Memory B cell (primary cell): ENCODE measurements at places on chromosomes 5 and 9.

- no peaks in the 10 kb centered on the region for H3K4me1 ChIP-seq
- no peak overlapping the region for H3K4me3 ChIP-seq
- H3K27ac ChIP-seq = no peak overlapping the region
- H3K36me3 ChIP-seq = peaks cover 25% of the 10 kb centered on the region
Measured at GRCh38 chr9:128105538-128106175, 21.9 kb downstream of the PTGES2 start.

GRCh38 chr5:169356181-169356580, 55.2 kb upstream of the SLIT3 start:
- DNase-seq = no peak
- no peak overlapping the region for H3K27ac ChIP-seq
- H3K36me3 ChIP-seq = no peaks in the 10 kb centered on the region
- H3K27me3 ChIP-seq = no peaks in the 10 kb centered on the region
- H3K4me1 ChIP-seq = no peaks in the 10 kb centered on the region

- DNase-seq = no peak
- H3K27me3 ChIP-seq = peaks cover 17% of the 10 kb centered on the region
- H3K27ac ChIP-seq = no peak overlapping the region
- no peaks in the 10 kb centered on the region for H3K36me3 ChIP-seq
- H3K4me3 ChIP-seq = no peak overlapping the region
- peaks cover 9% of the 10 kb centered on the region for H3K4me1 ChIP-seq
Measured at GRCh38 chr5:36602704-36603321, 3.6 kb upstream of the SLC1A3 start.

DNA sequence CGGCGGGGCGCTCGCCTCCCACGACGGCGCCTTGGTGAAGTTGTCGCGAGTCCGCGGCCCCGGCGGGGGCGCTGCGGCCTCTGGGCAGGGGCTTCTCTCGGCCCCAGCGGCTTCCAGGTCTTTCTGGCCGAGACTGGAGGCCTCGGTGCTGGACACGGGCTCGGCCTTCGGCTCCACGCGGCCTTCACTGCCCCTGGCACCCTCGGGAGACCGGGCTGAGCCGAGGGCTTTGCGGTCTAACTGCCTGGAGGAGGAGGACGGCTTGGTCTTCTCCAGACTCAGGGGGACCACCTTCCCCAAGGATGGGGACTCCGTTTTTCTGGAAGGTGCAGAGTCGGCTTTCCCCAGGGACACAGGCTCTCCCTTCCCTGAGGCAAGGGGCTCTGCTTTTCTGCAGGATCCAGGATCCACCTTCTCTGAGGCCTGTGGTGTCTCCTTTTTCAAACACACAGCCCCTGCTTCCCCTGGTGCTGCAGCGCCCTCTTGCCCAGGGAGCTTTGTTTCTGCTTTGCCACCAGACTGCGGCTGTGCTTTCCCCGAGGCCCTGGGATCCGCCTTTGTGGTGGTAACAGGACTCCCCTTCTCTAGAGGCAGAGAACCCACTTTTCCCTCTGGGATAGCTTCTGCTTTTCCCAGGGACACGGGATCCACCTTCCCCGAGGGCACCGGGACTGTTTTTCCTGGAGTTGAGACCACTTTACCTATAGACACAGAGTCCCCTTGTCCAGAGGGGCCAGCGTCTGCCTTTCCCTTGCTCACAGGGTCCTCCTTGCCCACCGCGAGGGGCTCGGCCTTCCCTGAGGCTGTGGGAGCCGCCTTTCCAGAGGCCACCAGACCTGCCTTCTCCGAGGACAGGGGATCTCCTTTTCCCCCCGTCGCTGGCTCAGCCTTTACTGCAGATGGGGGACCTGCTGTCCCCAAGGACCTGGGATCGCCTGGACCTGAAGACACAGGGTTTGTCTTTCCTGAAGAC, 12.3 kb downstream of the GPRIN1 start:
- H3K27ac ChIP-seq = no peak overlapping the region
- DNase-seq = no peak
- H3K4me1 ChIP-seq = peaks cover 6% of the 10 kb centered on the region
- H3K36me3 ChIP-seq = no peaks in the 10 kb centered on the region
- H3K27me3 ChIP-seq = no peaks in the 10 kb centered on the region

- peak overlapping the region; percentile 58 for H3K27ac ChIP-seq
- H3K4me3 ChIP-seq = no peak overlapping the region
- no peak for DNase-seq
- no peaks in the 10 kb centered on the region for H3K36me3 ChIP-seq
- peaks cover 30% of the 10 kb centered on the region for H3K4me1 ChIP-seq
Measured at GRCh38 chr5:163894645-163895044, 389.2 kb downstream of the MAT2B start.

- H3K27ac ChIP-seq = no peak overlapping the region
- peaks cover 40% of the 10 kb centered on the region for H3K4me1 ChIP-seq
Measured at GRCh38 chr5:154278908-154279307, 88.4 kb downstream of the GALNT10 start.

DNA sequence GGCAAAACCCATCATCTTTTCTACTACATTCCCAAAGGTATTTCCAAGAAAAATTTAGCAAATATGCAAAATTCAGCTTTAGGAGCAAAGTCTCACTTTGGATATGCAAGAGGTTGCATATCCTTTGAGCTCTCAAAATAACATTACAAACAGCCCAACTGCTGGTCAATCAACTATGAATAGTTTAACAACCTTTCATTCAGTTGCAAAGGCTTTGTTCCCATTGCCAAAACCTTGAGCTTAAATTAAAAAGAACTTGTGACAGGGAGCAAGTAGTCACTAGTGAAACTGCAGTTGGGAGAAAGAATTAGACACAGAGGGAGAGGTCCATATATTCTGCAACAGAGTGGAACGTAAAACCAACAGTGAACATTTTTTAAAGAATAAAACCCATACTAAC, 8.8 kb downstream of the ZNF608 start:
- H3K27ac ChIP-seq = no peak overlapping the region

GRCh38 chr5:171592736-171593135, 173.3 kb downstream of the FGF18 start:
- no peaks in the 10 kb centered on the region for H3K4me1 ChIP-seq
- H3K27me3 ChIP-seq = peaks cover 7% of the 10 kb centered on the region
- no peak overlapping the region for H3K27ac ChIP-seq

DNA sequence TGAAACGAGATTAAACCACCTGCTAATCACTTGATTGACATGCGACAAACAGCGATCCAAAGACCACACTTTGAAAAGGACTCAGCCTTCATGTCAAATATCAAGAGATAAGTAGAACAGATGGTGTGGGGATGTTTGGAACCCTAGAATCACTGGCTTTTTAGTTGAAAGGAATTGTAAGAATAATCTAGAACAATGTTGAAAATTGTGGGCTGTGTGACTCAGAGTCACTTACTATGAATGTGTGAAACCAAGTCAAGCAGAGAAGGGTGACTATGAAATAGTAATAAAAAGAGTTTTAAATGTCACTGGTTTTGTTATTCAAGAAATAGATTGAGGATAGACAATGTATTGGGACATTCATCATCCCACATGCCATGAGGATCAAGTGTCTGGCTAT, 14.1 kb upstream of the C1QTNF3 start:
- H3K4me3 ChIP-seq = no peak overlapping the region
- no peak for DNase-seq
- no peaks in the 10 kb centered on the region for H3K27me3 ChIP-seq
- H3K27ac ChIP-seq = no peak overlapping the region
- H3K36me3 ChIP-seq = peaks cover 26% of the 10 kb centered on the region

GRCh38 chr5:527646-528628, 3.7 kb upstream of the SLC9A3 start:
- peaks cover 35% of the 10 kb centered on the region for H3K4me1 ChIP-seq
- H3K4me3 ChIP-seq = no peak overlapping the region
- H3K27ac ChIP-seq = no peak overlapping the region
- no peak for DNase-seq

DNA sequence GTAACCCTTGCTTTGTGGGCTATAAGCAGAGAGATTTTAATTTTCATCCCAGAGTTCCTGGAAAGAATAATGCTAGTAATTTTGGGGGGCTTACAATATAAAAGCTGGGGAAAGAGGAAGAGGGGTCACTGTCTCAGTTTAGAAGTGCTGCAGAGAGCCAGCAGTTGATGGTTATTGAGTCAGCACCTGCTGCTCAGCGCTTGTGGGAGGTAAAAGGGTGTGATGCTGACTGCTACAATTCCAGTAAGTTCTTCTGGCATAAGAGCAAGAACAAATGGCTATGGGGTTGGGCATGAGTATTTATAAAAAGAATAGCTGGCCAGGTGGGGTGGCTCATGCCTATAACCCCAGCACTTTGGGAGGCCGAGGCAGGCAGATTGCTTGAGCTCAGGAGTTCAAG, 88.5 kb downstream of the MAST4 start:
- no peaks in the 10 kb centered on the region for H3K27me3 ChIP-seq
- H3K36me3 ChIP-seq = peaks cover 2% of the 10 kb centered on the region
- H3K4me1 ChIP-seq = no peaks in the 10 kb centered on the region
- H3K4me3 ChIP-seq = no peak overlapping the region
- no peak overlapping the region for H3K27ac ChIP-seq
- DNase-seq = no peak

GRCh38 chr9:71490810-71491209, 277.5 kb downstream of the CEMIP2 start:
- no peak overlapping the region for H3K4me3 ChIP-seq
- DNase-seq = no peak
- H3K27me3 ChIP-seq = peaks cover 11% of the 10 kb centered on the region

DNA sequence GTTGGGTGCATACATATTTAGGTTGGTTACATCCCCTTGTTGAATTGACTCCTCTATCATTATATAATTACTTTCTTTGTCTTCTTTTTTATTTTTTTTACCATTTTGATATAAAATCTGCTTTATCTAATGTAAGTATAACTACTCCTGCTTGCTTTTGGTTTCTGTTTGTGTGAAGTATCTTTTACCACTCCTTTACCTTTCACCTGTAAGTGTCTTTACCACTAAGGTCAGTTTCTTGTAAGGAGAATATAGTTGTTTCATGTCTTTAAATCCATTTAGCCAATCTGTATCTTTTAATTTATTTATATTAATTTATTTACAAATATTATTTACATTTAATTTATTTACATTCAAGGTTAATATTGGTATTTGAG, 33.0 kb downstream of the INSL4 start:
- no peak for DNase-seq
- H3K4me1 ChIP-seq = no peaks in the 10 kb centered on the region
- H3K4me3 ChIP-seq = no peak overlapping the region
- no peaks in the 10 kb centered on the region for H3K27me3 ChIP-seq
- no peaks in the 10 kb centered on the region for H3K36me3 ChIP-seq

- no peaks in the 10 kb centered on the region for H3K27me3 ChIP-seq
- DNase-seq = no peak
- peak overlapping the region; percentile 89 for H3K27ac ChIP-seq
- H3K36me3 ChIP-seq = peaks cover 2% of the 10 kb centered on the region
Measured at GRCh38 chr9:34611251-34611810, 566 bp downstream of the RPP25L start.

DNA sequence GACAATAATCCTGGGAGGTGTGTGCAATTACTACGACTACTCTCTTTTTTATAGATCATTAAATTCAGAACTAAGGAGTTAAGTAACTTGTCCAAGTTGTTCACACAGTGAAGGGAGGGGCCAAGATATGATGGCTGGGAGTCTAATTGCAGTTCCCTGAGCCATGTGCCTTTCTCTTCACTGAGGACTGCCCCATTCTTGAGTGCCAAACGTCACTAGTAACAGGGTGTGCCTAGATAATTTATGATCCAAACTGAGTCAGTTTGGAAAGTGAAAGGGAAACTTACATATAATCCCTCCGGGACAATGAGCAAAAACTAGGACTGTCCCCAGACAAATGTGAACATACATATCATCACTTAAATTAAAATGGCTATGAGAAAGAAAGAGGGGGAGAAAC, 20.2 kb downstream of the IL7R start:
- H3K36me3 ChIP-seq = no peaks in the 10 kb centered on the region
- no peak overlapping the region for H3K27ac ChIP-seq
- H3K27me3 ChIP-seq = no peaks in the 10 kb centered on the region
- H3K4me3 ChIP-seq = no peak overlapping the region
- H3K4me1 ChIP-seq = no peaks in the 10 kb centered on the region

DNA sequence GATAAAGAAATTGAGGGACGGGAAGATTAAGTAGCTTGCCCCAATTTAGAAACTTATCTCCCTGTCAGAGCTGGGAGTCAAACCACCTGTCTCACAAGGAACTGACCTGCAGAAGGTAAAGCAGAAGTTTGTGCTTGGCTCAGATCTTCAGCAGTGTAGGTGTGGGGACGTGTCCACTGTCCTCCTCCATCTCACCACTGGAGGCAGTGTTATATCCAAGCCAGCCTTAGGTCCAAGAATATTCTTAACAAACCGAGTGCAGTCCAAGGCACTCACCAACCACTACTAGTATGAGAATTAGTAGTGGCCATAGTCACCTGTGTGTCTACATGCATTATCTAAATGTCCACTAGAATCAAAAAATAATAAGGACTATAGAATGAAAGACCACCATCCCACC, 86.3 kb upstream of the IRX1 start:
- H3K27ac ChIP-seq = no peak overlapping the region
- no peaks in the 10 kb centered on the region for H3K27me3 ChIP-seq
- H3K4me1 ChIP-seq = no peaks in the 10 kb centered on the region
- H3K4me3 ChIP-seq = no peak overlapping the region
- no peak for DNase-seq

- DNase-seq = no peak
- H3K36me3 ChIP-seq = peaks cover 62% of the 10 kb centered on the region
- no peak overlapping the region for H3K4me3 ChIP-seq
- H3K27me3 ChIP-seq = no peaks in the 10 kb centered on the region
- H3K27ac ChIP-seq = no peak overlapping the region
Measured at GRCh38 chr9:100287186-100287585, 65.6 kb downstream of the TEX10 start.

DNA sequence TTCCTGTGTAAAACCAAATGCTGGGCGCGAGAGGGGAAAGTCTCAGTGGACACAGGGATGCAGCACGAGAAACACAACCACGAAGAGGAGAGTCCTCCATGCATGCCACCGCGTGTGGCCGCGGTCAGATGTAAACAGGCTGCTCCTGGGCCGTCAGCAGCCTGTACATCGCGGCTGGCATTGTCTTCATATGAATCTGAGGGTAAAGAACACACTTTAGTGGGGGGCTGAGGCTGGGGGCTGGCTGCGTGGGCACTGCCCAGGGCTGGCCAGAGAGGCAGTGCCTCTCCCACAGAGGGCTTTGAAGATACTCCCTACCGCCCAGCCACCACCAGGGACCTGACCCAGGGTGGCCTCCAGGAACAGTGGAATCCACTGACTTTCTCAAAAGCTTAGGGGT, 106.2 kb downstream of the ENTREP1 start:
- no peak overlapping the region for H3K27ac ChIP-seq
- H3K4me1 ChIP-seq = peaks cover 3% of the 10 kb centered on the region
- H3K27me3 ChIP-seq = peaks cover 10% of the 10 kb centered on the region
- no peak for DNase-seq

DNA sequence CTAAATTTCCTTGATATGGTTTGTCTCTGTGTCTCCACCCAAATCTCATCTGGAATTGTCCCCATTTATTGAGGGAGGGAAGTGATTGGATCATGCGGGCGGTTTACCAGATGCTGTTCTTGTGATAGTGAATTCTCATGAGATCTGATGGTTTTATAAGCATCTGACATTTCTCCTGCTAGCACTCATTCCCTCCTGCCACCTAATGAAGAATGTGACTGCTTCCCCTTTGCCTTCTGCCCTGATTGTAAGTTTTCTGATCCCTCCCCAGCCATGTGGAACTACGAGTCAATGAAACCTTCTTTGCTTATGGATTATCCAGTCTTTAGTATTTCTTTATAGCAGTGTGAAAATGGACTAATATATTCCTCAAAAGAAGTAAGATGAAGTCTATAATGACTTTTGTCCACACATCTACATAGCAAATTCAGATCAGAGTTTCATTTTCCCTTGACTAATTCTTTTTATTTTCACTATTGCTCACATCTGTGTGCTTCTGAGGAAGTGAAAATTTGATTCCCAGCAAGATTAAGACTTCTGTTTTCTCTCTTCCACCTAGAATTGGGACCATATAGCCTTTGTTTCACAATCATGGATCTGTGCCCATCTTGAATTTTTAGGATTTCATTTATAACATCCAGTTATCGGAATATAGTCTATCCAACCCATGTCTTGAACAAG, 393.5 kb downstream of the DMAC1 start:
- DNase-seq = no peak
- no peak overlapping the region for H3K4me3 ChIP-seq
- H3K27me3 ChIP-seq = peaks cover 10% of the 10 kb centered on the region
